ENCODE measurements at places on chromosomes 2 and 18.

- DNase-seq = no peak
Measured at GRCh38 chr2:210798180-210798579, 241.8 kb downstream of the CPS1 start.

DNA sequence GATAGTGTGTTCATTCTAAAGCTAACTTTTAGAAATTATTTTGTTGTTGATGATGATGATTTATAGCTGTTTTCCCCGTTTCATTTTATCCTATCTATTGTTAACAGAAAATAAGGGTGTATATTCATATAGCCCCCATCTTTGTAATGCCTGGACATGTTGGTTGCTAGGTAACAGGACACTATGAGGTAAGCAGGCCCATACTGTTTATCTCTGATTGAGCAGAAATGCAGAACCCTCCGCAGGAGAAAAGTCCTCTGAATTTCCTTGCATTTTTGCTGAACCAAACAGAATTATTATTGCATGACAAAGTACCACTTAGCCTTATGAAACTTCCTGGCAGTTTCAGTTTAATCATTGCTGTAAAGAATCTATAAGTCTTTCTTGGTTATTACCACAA, 339.4 kb downstream of the DCC start:
- no peak for DNase-seq

DNA sequence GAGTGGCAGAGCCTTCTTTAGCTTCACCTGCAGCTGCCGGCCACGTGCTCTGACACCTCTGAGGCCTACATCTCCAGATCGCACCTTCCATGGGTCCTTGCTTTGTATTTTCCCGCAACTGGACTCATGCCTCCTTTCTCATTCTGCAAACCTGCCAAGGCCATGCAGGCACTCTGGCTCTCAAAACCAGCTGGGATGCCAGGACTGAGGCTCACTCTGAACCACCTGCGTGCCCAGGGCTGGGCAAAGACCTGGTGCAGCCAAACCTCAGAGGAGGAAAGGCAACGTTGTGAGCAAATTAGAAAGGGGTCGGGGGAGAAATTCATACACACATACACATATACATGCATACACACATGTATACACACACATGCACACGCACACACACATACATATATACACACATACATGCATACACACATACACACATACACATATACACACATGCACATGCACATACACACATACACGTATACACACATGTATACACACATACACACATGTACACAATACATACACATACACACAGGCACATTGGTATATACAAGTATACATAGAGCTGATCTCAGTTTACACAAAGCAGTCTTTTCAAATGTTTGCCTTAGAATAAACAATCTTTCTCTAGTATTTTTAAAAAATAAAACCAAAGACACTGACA, 125.2 kb downstream of the RTP5 start:
- DNase-seq = no peak

DNA sequence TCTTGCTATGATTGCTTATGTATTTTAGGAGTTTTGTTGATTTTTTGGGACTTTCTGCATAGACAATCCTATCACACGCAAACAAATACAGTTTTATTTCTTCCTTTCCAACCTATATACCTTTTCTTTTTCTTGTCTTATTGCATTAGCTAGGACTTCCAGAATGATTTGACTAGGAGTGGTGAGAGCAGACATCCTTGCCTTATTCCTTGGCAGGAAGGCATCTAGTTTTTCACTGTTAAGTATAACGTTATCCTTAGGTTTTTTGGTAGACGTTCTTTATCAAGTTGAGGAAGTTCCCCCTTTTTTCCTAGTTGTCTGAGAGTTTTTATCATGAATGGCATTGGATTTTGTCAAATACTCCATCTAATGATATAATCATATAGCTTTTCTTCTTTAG, 25.8 kb downstream of the EHBP1 start:
- DNase-seq = no peak
